ENCODE measurements at places on chromosomes 16 and 17.

GRCh38 chr17:31788956-31789355 is 70.1 kb downstream of the COPRS start:
- DNase-seq: no peak

GRCh38 chr17:80791758-80792284 is 199.8 kb upstream of the CHMP6 start:
- no peak for DNase-seq

DNA sequence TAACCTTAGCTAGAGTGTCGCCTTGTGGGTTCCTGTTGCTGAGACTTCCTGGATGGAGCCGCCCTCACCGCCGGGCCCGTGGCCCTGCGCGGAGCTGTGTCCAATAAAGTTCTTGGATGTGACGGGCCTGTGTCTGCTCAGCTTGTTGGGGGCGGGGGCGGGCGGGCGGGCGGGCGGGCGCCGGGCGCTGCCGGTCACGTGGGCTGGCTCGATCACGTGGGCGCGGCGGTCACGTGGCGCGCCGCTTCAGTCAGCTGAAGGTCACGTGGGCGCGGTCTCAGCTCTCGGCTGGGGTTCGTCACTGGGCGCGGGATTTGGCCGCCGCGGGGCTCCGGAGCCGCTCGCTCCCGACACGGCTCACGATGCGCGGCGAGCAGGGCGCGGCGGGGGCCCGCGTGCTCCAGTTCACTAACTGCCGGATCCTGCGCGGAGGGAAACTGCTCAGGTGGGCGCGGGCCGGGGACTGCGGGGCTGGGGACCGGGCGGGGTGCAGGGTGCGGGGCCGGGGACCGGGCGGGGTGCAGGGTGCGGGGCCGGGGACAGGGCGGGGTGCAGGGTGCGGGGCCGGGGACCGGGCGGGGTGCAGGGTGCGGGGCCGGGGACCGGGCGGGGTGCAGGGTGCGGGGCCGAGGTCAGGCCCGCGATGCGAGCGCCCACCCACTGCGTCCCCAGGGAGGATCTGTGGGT is at the start of gene AMDHD2:
TSS of gene AMDHD2 (plus strand) at position 275 of the 687 bp plus-strand sequence. CDS start at position 363, 88 bp downstream.
- peak; percentile 81 for DNase-seq

DNA sequence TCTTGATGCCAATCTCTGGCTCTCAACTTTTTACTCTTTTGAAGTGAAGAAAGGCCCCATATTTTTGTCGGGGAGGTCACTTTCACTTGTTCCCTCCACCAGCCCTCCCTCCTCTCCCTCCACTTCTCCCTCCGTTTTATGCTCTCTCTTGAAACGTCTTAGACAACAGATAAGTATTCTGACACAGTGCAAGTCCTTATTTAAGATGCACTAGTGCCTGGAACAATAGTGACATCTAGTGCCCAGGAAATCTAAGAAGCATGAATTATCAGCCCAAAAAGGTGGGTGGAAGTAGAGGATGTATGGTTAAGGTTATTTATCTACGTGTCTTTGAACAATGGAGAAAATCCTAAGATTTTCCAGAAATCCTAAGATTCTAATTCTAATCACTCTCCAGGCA is 17.9 kb downstream of the PSME3IP1 start:
- no peak for DNase-seq

DNA sequence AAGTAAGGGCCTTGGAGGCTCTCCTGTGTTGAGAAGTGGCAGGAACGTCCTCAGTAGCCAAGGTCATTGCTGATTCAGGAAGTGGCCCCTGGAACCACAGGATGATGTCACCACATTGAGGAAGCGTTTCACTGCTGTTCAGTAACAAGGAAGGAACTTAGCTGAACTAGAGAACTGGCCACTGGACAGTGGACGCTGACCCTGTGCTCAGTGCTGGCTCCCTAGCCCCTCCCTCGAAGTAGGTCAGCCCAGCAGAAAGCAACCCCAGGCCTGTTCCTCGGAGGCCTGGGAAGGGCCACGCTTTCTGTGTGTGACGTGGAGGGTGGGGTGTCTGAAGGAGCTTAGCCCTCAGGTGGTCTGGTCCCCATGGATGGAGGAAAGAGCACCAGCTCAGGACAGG is 58.3 kb downstream of the B9D1 start:
- DNase-seq: no peak

- no peak for DNase-seq
These were observed 1.4 kb downstream of the HBM start for GRCh38 chr16:167122-167690.

- DNase-seq: no peak
These were observed 5.7 kb downstream of the SULT1A1 start for GRCh38 chr16:28604186-28604565.

DNA sequence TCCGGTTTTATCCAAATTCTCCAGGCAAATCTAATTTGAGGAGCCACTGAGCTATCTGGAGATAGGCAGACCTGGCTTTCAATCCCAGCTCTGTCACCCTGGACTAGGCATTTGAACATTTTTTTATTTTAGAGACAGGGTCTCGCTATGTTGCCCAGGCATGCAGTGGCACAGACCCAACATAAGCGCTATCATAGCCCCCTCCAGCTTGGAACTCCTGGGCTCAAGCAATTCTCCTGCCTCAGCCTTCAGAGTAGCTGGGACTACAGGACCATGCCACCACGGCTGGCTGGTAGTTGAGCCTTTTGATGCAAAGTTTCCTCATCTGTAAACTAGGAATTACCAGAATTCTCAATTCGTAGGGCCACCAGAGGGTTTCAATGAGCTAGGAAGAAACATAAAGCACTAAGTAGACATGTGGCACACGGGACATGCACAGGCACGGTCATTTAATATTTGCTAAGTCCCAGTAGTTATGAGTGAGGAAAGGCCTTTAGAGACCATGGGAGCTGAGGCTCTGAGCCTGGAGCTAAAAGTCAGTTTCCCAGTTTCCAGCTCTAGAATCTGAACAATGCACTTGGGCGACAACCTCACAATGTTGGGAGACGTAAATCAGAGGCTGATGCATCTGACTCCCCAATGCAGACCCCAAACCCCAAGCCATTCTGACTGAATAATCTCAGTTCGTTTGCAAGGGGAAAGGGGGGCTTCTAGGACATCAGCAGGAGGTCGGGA is 1.1 kb downstream of the ELOB start:
- DNase-seq: no peak

GRCh38 chr16:29316761-29317183 is 89.7 kb downstream of the NPIPB11 start:
- no peak for DNase-seq

DNA sequence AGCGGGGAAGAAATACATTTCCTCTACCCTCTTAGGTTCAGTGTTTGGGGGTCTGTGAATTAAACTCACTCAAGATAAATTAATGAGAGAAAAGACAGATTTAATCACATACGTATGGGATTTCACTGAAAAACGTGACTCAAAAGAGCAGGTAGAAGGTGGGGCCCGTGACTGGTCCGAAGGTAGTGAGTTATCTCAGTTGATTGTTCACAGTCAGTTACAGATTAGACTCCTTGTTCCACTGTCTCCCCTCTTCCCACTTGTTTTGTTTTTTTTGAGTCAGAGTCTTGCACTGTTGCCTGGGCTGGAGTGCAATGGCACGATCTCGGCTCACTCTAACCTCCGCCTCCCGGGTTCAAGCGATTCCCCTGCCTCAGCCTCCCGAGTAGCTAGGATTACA is 301.2 kb downstream of the SEC14L1 start:
- DNase-seq: no peak

DNA sequence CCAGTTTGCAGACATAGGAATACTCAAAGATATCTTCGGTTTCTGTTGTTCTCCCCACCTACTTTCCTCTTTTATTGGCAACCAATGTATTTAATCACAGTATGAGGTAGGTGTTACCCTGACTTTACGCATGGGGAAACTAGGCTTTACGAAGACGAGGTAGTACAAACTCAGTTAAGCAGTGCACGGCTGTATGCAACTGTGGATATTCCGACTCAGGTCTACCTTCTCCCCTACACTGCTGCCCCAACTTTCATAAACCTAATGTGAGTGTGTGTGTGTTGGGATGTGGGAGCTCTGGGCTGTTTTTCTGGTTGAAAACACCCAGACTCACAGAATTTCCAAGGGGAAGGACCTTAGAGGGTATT is 1.2 kb upstream of the GPT2 start:
- DNase-seq: no peak

DNA sequence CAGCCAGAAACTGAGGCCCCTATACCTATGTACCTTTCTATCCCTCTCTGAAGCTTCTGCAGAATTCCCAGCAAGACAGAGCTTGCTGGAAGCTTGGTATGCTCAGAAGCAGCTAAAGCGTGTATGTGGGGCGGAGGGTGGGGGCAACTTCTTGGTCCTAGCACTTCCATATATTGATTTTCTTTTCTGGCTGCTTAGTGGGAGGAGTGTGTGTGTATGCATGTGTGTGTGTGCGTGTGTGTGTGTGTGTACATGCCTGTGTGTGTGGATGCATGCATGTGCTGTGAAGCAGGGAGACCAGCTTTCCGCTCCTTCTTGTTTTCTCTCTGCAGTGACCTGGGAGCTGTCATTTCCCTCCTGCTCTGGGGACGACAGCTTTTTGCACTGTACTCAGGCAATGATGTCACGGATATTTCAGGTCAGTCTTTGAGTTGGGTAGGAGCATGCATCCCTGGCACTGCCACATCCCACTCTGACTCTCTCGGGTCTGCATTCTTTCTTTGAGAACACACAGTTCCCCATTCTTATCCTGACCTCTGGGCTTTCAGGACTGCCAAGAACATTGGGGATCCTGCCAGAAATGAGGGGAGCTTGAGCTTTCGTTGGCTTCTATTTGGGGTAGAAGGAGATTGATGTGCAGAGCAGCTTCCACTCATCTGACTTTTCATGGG is 10.7 kb downstream of the HPR start:
- no peak for DNase-seq

- no peak for DNase-seq
These were observed 234.0 kb downstream of the CNTNAP4 start for GRCh38 chr16:76511203-76511602.

DNA sequence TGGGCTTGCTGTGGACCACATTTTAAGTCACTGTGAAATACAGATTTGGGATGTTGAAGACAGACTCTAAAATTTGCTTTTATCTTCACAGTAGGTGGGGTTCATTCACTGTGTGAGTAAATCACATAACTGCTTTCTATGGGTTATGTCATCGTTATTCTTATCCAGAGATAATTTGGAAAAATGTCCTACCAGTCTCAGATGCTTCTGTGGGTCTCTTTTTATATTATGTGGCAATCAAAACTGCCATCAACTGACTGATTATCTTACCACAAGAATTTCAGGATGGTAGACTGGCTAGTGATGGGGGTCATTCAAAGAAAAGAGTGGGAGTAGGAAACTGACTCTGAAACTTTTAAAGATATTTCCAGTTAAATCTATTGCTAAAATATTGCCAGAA is 3.1 kb downstream of the HSBP1 start:
- no peak for DNase-seq

DNA sequence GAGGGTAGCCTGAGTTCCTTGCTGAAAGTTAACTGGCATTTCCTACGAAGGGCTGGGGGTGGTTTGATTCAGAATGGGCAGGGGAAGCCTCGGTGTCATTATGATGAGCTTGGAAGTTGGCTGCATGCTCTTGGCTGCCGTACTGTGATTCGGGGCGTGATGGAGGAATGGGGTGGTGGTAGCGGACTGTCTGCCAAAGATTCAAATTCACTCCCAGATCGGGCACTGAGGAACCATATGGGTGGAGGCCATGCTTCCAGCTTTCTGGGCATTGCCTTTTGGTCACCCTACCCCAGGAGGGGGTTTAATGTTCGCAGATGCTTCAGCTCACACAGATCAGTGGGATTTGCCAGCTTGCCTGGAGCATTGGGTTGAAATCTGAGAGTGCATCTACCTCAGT is 492.8 kb upstream of the EEF2KMT start:
- DNase-seq: no peak

DNA sequence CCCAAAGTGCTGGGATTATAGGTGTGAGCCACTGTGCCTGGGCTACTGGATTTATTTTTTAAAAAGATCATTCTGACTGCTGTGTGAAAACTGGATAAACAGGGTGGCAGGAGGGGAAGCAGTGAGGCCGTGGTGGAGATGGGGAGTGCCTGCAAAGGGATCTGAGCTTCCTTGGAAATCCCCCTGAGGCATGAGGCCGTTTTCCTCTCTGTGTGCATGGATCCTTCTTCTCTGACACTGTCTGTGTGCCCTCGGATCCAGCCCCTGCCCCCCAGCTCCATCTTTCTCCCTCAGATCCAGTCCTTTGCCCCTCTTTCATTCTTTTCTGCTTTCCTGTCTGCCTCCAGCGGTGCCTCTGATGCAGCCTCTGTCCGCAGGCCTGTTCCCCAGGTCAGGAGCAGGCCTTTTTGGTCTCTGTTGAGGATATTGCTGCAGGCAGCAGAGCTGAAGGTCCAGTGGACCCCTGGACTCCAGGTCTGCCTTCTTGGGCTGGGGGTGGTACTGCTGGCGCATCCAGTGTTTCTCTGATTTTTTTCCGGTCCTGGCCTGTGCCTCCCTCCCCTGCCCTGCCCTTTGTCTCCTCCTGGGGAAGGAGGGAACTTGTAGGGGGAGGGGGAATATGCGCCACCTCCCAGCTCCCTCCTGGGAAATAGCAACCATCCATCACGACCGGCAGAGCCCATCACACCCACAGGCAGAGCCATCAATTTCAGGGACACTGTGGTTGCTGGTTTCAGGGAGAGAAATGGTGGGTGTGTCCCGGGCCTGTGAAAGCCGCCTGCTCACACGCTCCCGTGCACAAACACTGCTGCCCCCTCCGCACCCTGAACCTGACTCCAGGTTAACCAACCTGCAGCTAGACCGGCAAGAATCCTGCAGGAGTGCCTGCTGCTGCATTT is 17.0 kb downstream of the MGAT5B start:
- no peak for DNase-seq
